ENCODE measurements at places on chromosomes 6 and 20.

- DNase-seq: no peak
These were observed 8.4 kb upstream of the FHL5 start for GRCh38 chr6:96554558-96554957.

GRCh38 chr6:91976797-91977196, 1389.9 kb upstream of the MAP3K7 start:
- DNase-seq: no peak

DNA sequence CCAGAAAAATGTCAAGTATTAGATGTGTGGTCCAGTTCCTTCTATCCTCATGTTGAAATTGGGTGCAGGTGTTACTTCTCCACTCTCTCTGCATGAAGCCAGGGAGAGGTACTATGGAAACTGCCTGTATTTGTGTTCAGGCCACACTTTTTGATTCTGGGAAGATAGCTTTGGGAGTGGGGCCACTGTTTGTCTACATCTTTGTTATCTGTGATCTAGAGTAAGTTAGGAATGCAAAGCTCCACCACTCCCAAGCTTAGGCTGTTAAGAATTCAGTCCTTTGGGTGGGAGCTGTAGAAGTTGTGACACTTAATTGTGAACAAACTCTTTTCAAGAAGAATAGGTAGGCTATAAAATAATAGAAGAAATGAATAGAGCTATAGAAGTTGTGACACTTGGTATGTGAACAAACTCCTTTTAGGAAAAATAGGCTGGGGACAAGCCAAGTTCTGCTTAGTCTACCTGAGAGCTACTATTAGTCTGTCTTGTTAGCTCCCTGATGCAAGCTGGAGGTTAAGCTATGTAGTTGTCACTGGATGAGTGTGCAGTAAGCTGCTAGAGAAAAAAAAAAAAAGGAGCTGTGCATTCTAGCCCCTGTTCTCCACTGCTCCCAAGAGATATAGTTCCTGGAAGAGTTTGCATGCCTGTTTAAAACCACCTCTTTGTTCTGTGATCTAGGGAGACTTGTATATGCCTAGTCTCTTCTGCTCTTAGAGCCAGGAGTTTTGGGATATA, 7.1 kb upstream of the GFRAL start:
- DNase-seq: no peak

DNA sequence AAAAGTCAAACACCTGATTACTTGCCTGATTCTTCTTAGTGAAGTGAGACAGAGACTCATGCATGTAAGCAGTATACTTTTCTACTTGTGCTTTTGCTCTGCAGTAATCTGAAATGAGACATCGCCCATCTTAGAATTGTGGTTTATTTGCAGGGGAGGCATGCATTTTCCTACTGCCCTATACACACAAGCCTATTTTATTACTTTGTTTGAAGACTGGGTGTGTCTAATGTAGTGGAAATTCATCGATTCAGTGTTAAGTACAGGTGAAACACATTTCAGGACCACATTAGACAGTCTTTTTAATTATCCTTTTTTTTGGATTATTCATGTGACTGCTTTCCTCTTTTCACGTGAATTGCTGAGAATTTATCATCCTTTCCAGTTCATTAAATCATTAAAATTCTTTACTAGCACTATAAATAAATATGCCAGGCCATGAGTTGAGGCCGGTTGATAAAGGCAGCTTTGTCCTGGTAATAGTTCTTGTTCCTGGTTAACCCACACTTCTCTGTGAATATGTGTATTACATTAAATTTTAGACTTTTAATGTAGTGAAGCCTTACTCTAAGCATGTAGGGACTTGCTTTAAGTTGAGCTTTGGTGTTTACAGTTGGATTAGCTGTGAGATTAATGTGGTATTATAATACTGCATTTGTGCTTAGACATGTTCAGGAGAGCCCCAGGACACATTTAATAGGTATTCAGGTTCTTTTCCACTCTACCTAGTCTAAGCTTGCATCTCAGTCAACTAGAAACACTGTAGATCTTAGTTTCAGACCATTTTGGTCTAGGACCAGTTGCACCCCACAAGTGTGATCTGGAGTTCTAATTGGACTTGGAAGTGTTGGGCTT, 10.8 kb upstream of the BTBD3 start:
- peak; percentile 60 for DNase-seq

GRCh38 chr6:131645846-131646245, 8.7 kb downstream of the ENPP3 start:
- no peak for DNase-seq

DNA sequence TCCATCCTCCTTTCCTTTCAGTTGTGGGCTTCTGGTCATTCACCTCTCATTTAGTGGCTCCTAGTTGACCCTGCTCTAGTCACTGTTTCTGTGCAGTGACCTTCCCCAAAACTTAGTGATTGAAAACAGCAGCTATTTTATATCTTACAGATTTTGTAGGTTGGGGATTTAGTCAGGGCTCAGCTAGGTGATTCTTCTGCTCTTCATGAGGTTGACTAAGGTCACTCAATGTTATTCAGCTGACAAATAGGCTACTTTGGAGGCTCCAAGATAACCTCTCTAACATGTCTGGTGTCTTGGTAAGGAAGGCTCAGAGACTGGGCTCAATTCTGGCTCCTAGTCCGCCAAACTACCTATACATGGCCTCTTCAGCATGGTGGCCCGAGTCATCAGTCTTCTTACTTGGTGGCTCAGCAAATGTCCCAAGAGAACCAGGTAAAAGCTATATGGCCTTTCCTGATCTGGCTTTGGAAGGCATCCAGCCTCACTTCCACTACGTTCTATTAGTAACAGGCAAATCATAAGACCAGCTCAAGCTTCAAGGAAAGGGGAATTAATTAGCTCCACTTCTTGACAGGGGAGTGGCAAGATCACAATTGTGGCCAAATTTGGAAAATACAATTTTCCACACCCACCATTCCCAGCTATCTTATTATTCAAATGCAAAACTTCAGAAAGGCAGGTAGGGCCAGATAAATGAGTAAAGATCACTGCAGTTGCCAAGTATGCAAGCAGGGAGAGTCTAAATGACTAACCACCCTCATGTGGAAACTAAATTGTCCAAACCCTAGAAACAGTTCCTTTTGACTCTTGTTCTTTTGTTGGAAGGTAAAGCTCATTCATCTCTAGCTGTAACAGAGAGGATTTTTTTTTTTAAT, 50.5 kb upstream of the LTV1 start:
- no peak for DNase-seq

GRCh38 chr20:34675993-34676641, 775 bp downstream of the PIGU start:
- DNase-seq: peak; percentile 68

- no peak for DNase-seq
These were observed 8.4 kb upstream of the NUP153 start for GRCh38 chr6:17714879-17715851.

- DNase-seq: peak; percentile 41
These were observed 28.3 kb downstream of the PTGIS start for GRCh38 chr20:49539481-49540231.

DNA sequence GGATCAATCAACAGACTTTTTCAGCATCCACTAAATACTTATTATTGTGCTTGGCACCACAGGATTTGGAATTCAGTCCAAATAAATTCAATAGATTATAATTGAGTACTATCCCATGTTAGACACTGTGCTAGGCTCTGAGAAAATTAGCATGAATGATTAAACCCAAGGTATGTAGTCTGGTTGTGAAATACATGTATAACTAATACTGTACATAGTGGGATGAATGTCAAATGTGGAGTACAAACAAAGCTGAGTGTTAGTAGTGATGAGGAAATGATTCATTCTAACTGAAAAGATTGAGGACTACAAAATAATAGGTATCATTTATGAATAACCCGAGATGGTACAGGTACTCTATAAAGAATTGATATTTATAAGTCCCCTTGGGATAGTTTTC, 111.9 kb upstream of the FLRT3 start:
- DNase-seq: no peak

DNA sequence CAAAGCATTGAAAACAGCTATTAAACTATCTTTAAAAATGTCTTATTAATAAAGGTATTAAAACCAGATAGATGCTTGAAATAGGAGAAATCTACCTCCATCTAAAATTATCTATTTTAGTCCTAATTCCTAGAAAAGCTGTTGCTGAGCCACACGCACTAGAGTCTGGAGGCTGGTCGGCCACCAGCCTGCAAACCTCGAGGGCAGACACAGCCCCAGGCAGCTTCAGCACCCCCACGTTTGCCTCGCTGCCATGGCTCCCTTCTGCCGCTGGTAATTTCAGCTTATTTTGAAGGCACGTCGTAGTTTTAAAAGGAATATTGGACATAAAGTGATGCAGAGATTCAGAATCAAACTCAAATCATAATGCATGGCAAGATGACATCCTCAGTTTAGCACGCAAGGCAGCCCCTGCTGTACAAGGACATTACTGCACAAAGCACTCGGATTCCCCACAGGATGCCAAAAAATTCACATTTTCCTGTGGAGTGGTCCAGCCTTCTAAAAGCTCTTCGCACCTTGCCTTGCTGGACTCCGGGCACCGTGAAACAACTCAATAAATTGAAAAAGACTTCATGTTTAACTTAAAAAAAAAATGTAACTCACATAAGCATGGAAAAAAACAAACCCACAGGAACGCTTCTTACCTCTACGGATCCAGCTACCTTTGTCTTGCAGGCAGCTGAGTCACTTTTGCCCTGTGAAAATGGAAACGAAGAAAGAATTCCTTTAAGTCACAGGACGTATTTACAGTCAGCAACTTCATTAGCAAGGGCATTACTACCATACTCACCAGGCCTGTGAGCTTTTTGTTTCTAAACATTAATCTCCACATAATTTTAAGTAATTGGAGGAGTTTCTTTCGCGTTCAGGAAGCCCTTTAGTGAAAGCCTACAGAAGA, 143.4 kb upstream of the RPS6KA2 start:
- no peak for DNase-seq

- no peak for DNase-seq
These were observed 108.7 kb upstream of the TMEM170B start for GRCh38 chr6:11428895-11429294.

DNA sequence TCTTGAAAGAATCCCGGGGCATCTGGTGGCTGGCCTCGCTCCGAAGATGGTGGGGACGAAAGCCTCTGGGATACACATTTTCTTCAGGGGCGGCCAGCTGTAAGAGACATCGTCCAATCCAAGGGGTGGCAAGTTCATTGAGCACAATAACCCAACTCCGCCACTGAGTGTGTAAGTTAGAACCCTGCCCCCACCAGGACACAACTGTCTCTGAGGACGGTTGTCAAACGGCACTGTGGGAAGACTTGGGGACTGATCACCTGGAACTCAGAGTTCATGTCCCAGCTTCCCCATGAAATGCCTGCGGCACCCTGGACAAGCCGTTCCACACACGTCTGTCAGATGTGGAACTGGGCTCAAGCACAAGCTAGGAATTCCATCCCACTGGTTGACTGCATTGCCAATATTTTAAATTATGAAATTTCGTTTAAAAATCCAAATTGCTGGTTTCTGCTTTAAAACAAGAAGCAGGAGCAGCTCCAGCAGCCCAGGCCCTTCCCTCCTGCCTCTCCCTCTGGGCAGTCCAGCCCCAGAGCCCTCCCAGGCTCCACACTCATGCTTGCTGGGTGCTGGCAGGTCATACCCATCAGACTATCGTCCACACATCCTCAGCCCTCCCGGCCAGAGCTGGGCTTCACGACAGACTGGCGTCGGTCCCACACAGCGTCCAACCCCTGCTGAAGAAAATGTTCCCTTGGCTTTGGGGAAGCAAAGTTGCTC, 80.9 kb upstream of the AFDN start:
- no peak for DNase-seq

GRCh38 chr6:167056370-167056769, 57.2 kb downstream of the CEP43 start:
- no peak for DNase-seq

DNA sequence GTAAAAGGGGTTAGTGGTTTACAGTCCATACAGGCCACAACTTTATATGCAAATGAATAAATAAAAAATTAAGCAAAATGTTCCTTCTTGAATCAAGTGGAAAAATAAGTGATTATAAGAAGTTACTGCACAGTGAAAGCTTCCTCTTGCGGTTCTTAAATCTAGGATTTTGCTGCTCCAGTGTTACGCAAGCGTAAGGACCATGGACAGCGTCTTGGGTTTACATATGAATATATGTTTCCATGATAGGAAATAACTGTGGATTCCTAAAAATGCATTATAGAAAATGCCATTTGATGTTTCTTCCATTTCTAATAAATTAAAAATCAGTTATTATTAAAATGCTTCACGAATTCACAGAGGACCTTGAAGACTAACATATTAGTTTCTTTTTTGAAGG, 176.6 kb upstream of the POU3F2 start:
- DNase-seq: no peak

- no peak for DNase-seq
These were observed 34.5 kb upstream of the CDKN1A start for GRCh38 chr6:36643977-36644376.

- DNase-seq: no peak
These were observed 25.9 kb downstream of the LYRM4 start for GRCh38 chr6:5234874-5235273.

DNA sequence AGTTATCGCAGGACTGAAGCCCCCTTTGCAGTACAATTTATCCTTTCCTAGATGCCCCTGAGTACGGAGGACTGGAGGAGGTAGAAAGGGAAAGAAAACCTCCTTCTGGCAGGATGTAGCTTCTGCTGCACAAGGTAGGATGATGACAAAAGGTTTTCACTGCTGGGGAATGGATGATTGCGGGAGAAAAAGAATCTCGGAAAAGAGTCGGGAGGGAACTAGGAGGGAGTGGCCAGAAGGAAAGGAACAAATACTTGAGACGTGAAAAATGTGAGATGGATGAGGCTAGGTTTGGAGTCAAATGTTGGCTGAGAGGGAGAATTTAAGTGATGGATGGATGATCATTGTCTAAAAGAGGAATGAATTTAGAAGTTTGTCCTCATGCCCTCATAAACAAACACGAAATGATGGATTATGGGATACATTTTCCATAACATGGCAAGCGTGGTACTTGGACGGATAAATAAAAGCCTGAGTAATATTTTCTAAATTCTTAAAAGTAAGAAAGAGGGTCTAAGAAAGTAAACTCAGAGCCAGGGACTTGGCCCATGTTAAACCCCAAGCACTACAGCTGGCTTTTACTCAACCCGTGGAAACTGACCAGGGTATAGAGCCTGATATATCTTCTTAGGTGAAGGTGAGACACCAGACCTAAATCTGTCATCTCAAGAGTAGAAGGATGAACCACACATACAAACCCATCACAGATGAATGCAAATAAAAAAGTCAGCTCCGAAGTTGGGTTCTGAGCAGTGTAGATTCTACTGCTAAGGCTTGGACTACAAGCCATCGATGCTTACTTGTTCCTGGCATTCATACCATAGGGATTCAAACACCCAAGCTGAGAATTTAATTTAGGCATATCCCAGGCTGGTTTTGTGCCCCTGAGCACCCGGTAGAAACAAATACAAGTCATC, 72.4 kb downstream of the HFE start:
- peak; percentile 42 for DNase-seq

DNA sequence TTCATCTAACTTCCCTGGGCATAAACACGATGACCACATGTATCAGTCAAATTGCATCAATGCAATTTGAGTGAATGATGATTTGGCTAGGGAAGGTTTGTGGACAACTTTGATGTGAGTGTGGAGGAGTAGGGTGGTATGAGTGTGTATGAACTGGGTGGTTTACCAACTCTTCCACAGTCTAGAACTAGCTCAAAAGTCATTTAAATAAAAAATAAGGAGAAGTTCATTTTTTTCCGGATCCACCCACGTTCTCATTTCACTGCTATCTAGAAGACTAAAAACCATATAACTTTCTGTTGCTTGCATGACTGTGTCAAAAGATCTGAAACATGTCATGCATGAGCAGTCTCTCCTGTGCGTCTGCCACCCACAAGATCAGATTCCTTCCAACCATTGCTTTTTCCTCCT, 23.6 kb downstream of the SLC35D3 start:
- DNase-seq: no peak

Data from NCI-H510A treated with DMSO at 0.1 percent for 48 hours (cell line).